ENCODE measurements at places on chromosomes 3 and 15. TPM values are rescaled to one million over a fixed set of nuclear protein-coding genes. Genes with fewer than 3 reads are reported as not detected.

DNA sequence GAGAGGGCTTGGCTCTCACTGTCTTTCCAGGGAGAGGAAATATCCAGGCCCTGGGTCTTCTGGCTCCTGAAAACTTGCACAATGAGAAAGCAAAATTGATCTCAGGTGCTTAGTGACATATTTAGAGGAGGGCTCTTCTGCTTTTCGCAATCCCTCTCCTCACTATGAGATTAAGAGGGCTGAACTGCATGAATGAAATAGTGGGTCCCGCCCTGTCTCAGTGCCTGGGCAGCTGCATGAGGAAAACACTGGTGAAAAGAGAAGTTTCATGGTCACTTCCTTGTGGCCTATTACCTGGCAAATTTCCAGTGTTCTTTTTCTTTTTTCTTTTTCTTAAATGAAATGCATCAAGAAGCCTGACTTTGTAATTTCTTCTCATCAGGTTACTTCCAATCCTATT, 73.5 kb downstream of the TRAK1 start:
- no peak for DNase-seq
- peaks cover 44% of the 10 kb centered on the region for H3K4me1 ChIP-seq
- H3K27me3 ChIP-seq: no peaks in the 10 kb centered on the region

GRCh38 chr15:100224206-100225185, 117.3 kb downstream of the ADAMTS17 start:
- no peak overlapping the region for H3K4me3 ChIP-seq
- H3K27ac ChIP-seq: no peak overlapping the region

DNA sequence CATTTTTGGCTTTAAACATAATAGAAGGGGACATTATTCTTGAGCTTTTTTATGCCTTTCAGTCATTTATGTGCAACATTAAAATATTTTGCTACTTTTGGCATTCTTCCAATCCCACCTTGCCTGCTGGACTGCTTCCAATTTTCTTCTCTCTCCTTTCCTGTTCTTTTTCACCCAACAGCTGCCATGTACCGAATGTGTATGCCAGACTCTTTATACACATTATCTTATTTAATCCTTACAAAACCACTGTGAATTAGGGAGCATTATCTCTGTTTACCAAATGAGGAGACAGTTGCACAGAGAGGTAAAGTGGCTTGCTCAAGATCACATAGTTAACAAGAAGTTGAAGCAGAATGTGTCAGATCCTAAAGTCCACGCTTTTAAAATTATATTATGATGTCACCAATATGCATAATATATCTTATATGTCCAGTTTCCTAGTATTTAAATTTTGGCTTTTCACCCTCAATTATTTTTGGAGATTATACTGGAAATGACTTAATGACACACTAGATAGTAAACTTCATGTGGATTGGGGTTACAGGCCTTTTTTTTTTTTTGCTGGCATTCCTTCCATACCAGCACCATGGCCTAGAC, 231.5 kb downstream of the THRB start:
- no peak overlapping the region for H3K4me3 ChIP-seq
- no peak for DNase-seq
- no peaks in the 10 kb centered on the region for H3K36me3 ChIP-seq
- no peak overlapping the region for H3K27ac ChIP-seq
- peaks cover 9% of the 10 kb centered on the region for H3K4me1 ChIP-seq

Gene OCA2
- not detected for total RNA-seq

DNA sequence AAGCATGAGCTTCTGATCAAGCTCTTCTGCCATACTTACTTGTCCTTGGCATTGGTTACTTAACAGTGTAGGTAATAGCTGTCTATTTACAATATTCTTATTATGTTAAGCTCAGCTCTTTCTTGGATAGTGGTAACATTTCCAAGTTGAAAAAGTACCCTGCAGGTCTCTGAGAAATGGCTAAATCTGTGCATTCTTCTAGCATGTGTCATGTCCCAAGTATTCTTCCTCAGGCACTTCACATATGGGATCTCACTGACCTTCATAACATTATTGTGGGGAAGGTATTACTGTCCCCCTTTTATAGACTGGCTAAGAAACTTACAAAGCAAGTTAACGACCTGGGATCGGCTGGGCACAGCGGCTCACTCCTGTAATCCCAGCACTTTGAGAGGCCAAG, 236.1 kb downstream of the RORA start:
- H3K36me3 ChIP-seq: no peaks in the 10 kb centered on the region
- H3K4me3 ChIP-seq: no peak overlapping the region
- no peak for DNase-seq
- no peaks in the 10 kb centered on the region for H3K4me1 ChIP-seq

Gene AADACL2
- total RNA-seq: not detected

DNA sequence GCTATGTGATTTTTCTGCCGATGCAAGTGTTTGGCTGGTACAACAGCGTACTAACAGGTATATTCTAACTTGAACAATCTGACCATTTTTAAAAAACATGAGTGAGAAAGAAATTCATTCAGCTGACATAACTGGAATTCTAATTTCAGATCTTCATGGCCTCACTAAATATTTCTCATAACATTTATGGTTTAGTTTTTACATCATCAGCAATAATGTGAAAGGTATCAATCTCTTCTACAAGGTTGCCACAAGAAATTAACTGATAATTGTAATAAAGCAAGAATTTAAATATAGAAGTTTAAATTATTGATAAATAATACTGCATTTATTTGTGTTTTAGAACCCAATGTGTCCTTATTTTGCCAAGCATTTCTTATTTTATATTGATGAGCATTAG, 5.2 kb upstream of the C3orf80 start:
- peaks cover 9% of the 10 kb centered on the region for H3K4me1 ChIP-seq
- H3K27me3 ChIP-seq: peaks cover 11% of the 10 kb centered on the region
- H3K4me3 ChIP-seq: no peak overlapping the region
- peaks cover 5% of the 10 kb centered on the region for H3K36me3 ChIP-seq
- H3K27ac ChIP-seq: no peak overlapping the region

DNA sequence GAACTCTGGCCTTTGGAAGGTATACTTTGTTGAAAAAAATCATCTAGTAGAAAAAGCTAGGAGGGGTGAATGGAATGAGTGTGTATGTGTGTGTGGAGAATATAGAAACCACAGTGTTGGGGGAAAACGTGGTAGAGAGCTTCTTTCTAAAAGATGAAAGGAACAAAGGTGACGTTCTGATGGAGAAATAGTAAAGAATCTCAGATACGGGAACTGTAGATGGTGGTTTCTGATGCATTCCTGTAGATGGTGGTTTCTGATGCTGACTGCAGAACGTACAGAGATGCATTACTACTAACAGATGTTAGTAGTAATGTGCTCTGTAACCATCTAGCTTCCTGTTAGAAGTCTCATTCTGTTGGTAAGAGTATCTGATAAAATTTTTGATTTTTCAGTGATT, 60.2 kb downstream of the VPS8 start:
- H3K27ac ChIP-seq: no peak overlapping the region
- H3K36me3 ChIP-seq: peaks cover 3% of the 10 kb centered on the region
- H3K4me1 ChIP-seq: no peaks in the 10 kb centered on the region
- DNase-seq: no peak
- no peaks in the 10 kb centered on the region for H3K27me3 ChIP-seq

- no peak overlapping the region for H3K4me3 ChIP-seq
- no peaks in the 10 kb centered on the region for H3K27me3 ChIP-seq
- peaks cover 23% of the 10 kb centered on the region for H3K4me1 ChIP-seq
- H3K36me3 ChIP-seq: peaks cover 4% of the 10 kb centered on the region
Measured at GRCh38 chr3:158460926-158461325, 110.1 kb upstream of the MLF1 start.

- H3K4me1 ChIP-seq: peaks cover 8% of the 10 kb centered on the region
- peak overlapping the region; percentile 34 for H3K27ac ChIP-seq
- DNase-seq: peak; percentile 74
- H3K27me3 ChIP-seq: no peaks in the 10 kb centered on the region
- H3K36me3 ChIP-seq: no peaks in the 10 kb centered on the region
Measured at GRCh38 chr3:69282181-69282580, 103.7 kb downstream of the FRMD4B start.

DNA sequence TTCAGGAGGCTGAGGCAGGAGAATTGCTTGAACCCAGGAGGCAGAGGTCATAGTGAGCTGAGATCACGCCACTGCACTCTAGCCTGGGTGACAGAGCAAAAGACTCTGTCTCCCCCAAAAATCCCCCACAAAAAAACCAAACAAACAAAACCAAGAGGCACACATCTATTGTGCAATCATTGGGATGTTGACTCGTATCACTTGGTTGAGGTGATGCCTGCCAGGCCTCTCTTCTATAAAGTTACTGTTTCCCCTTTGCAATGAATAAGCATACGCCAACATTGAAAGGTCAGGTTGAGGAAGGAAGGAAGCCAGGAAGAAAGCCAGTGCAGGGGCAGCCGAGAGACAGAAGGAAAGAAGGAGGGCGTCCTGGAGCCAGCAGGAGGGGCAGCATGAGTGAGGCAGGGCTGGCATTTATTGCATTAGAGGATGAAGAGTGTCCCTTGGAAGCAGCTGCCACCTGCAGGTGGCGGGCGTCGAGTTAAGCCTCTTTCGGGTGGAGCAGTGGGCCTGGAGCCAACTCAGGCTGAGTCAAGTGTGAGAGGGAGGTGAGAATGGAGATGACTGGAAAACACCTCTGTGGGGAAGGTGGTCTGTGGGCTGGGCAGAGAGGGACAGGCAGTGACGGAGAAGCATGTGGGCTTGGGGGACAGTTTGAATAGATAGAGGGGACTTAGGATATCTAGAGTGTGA, 8.3 kb upstream of the CSPG4 start:
- H3K27ac ChIP-seq: peak overlapping the region; percentile 67
- peak; percentile 93 for DNase-seq
- peaks cover 5% of the 10 kb centered on the region for H3K36me3 ChIP-seq
- H3K4me3 ChIP-seq: no peak overlapping the region

Gene TUSC7
- not detected for total RNA-seq

Gene SERP1
- total RNA-seq: 147 TPM
